ENCODE measurements at places on chromosomes 3 and 15.

- DNase-seq = no peak
These were observed 785.3 kb downstream of the ROBO2 start for GRCh38 chr3:77825001-77825827.

- no peak for DNase-seq
These were observed 8.1 kb upstream of the GNB5 start for GRCh38 chr15:52199271-52199670.

DNA sequence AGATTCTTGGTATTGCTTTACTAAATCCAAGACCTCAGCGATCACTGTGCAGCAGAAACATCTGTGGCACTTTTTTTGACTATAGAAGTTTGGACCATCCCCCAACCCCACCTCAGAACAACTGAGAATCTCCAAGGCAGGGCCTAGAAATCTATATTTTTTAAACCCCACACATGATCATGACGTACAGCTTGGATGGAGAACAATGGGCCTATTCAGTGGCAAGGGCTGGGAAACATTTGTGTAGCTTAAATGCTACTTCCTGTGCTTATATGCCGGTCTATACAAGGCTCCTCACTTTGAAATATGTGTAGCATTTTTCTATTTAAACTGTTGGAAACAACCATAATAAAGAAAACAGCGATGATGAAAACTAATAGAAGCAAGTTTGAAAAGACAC lies 55.1 kb upstream of the SPRED1 start:
- DNase-seq = peak; percentile 65

DNA sequence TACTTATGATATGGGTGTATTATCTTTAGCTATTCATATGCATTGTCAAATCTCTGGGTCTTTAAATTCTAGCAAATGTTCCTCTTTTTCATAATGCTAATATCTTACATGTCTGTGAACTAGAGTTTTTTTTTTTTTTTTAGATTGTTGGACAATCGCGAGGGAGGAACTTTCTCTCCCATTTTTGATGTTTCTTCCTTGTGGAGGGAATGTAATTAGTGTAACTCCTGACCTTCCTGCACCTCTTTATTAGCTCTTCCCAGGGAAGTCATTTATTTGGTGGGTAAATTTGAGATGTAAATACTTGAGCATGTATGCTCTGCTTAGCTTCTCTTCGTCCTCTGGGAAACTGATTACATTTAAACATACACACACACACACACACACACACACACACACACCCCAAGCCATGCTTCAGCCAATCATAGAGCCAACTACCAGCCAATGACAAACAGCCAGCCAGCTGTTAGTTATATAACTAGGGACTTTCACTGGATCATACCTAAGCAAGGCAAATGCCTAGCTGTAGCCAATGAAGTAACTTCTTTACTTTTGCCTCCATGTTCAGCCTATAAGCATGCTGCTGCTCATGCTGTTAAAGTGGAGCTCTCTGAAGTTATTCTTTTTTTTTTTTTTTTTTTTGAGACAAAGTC lies 8.3 kb upstream of the USP8 start:
- DNase-seq = no peak

GRCh38 chr15:42800731-42801474 lies 64.0 kb upstream of the CDAN1 start:
- DNase-seq = no peak

- DNase-seq = no peak
These were observed 6.9 kb downstream of the CRBN start for GRCh38 chr3:3172627-3173026.

DNA sequence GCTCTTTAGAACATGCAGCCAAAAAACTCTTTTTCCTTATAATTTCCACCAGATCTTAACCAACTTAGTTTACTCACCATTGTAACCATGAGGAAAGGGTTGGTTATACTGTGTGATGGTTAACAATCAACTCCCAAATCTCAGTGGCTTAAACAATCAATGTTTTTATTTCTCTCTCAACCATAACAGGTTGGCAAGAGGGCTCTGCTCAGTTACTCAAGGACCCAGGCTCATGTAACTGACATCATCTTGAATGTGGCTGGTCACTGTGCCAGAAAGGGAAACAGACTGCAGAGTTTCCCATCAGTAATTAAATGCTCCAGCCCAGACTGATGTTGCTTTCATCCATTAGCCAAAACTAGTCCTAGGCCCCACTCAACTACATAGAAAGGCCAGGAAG lies 69.0 kb downstream of the ANKRD28 start:
- DNase-seq = peak; percentile 21

DNA sequence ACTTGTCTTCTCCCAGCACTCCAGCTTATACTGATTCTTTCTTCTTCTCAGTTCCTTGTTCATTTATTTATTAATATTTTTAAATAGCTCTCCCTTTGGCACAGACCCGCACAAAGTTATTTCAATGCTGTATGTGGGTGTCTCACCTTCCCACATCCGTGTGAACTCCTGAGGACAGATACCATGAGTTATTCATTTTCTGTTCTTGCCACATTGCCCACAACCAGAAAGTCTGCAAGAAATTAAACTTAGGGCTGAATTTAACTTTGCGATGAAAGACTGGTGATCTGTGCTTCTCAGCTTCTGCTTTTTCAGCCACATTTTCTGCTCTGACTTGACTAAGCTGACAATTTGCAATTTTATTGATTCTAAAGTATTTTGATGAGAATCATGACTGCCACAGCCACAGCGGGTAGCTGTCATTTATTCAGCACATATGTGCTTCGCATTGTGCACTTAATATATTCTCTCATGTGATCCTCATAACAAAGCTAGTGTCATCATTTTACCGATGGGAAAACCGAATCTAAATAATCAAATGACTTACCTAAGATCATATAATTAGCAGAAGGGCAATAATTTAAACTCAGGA lies 569.8 kb downstream of the EDEM1 start:
- no peak for DNase-seq

DNA sequence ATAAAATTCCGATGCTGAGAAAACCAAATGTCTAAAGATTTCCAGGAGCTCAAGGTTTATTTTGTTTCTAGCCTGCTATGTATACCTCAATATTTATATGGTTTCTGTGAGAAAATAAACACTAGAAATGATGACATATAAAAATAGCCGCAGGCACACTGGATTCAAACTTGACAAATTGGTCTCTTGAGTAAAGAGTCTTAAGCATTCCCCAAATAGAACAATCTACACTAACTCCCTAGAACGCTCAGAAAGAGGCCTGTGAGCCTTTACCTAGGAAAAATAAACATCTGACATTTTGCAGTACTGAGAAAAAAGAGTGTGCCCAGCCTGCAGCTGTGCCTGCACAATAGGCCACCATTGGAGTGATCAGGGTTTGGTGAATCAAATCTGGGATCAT lies 75.2 kb downstream of the NEK10 start:
- no peak for DNase-seq

GRCh38 chr3:81799403-81799802 lies 38.0 kb upstream of the GBE1 start:
- no peak for DNase-seq

- no peak for DNase-seq
These were observed 88.3 kb upstream of the COL8A1 start for GRCh38 chr3:99549957-99550603.

DNA sequence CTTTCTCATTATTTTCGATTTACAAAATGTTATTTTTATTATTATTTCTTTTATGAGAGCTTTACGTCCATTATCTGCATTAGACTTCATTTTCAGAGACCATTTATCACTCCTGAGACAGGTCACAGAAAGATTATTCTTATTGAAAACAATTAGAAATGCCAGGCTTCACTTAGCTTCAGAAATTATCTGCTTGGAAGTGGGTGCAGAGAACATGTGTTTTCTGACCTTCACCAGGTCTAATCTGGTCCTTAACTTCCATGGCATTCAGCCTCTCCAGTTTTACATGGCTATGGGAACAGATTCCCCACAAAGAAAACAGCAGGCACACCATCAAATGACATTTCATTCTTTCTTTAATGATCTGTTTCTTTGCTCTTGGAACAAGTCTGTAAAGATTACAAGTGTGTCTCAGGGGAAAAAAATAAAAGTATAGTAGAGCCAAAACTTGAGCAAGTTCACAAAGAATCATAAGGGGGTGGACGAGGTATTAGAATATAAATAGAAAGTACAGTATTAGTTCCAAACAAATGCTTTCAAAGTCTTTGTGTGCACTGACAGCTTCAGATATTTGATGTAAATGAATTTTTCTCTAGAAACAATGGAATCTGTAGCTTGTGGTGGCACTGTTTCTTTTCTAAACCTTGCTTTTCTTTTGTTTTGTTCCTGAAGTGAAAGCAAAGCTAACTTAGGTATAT lies 294.2 kb upstream of the MEIS2 start:
- no peak for DNase-seq

GRCh38 chr15:90750186-90750585 lies 33.0 kb downstream of the BLM start:
- no peak for DNase-seq

GRCh38 chr3:100252001-100252400 lies 8.8 kb upstream of the TBC1D23 start:
- no peak for DNase-seq

DNA sequence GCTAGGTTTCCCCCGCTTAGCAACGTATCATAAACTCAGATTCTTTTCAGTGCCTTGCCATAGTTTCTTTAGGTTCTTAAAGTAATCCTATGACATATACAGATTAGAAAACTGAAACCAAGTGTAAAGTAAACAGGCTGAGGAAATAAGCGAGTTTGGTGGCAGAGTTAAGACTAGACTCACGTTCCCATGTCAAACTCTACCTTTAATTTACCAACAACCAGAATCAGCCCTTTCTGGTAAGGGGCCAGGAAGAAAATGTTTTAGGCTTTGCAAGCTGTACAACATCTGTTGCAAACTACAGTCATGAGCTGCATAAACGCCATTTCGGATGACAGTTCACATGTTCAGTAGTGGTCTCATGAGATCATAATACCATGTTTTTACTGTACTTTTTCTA lies 128.0 kb upstream of the PRICKLE2 start:
- DNase-seq = no peak

GRCh38 chr15:63019511-63020109 lies 22.9 kb upstream of the TPM1 start:
- DNase-seq = no peak

DNA sequence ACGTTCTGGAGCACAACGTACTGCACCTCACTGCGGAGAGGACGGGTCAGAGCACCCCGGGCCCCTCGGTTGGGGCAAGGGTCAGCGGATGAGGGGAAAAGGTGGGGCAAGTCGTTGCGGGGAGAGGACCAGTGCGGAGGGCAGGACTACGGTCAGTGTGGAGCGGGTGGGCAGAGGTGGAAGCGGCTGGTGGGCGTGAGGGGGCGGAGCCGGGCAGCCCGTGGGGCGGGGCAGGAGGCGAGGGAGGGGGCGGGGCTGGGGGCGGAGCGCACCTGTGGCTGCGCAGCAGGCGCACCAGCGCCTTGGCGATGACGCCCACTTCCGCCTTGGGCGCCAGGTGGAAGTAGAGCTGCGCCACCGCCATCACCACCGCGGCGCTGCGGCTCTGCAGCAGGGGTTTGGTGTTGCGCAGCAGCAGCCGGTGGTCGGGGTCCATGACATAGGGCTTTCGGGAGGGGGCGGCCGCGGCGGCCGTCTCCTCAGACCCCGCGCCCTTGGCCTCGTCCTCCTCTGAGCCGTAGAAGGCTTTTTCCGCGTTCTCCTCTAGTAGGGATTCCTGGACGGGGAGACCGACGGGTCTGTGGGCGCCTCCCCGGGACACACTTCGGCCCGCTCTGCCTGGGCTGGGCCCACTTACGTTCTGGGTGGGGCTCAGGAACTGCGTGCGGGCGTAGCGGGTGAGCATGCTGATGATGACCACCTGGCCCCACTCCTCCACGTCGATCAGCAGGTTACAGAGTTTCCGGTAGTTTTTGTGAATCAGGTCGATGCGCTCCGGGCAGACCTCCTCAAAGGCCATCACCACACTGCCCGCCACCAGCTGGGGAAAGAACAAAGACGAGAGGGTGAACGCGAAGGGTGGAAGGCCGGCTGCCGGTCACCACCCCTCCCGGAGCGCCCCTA lies 29.2 kb downstream of the AP3B2 start:
- no peak for DNase-seq

GRCh38 chr3:71456156-71456555 lies 127.4 kb downstream of the FOXP1 start:
- DNase-seq = no peak

DNA sequence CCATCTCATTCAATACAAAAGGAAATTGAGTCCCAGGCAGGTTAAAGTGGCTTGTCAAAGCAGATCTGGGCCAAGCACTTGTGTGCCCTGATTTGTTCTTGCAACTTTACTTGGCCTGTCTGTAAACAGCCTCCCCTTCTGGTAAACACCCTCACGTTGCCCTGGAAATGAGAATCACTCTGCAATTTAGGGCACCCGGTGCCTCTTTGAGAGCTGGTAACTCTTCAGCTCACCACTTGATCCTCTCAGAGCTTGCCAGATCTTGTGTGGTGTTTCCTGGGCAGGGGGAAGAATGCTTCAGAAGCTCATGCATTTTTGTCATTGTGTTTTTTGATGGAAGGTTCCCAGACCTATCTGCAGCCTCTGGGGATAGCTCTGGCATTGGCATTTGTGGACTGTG lies 11.3 kb downstream of the MED12L start:
- DNase-seq = peak; percentile 17

DNA sequence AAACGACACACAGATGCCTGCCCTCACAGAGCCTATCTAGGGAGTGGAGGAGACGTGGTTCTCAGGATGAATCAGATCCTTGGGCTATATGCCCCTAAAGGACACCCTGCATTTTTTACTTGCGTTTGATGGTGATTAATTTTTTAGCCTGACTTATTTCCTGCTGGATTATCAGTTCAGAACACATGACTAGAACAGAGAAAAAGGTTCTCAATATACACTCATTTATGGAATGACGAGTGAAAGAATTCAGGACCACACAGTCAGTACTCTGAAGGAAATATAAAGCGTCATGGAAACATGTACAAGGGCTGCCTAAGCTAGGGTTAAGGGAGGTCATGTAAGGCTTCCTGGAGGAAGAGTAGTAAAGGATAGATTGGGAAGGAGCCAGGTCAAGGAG lies 121.8 kb downstream of the SSR3 start:
- no peak for DNase-seq

- no peak for DNase-seq
These were observed 12.5 kb upstream of the PLA2G4E start for GRCh38 chr15:42033214-42033873.

DNA sequence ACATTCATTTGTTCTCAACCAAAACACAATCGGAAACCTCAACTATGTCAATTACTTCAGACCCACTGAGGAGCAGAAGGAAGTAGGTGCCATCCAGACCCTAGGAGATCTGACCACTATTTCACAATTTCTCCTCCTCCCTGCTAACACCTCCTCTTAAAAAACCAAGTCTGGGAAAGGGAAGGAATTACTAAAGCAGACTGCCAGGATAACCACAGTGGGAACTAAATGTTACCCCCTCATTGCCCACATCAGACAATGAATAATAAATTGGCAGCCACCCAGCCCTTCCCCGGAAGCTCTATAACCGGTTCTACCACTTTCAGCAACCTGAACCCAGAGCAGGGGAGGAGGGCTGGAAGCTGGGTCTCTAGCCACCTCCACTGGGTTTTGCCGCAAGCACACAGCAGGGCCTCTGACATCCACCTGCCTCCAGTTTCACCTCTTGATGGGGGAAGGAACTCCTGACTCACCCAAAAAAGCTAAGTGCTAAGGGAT lies 17.6 kb downstream of the C15orf62 start:
- no peak for DNase-seq
